ENCODE measurements at places on chromosomes 6 and 20. TPM values are rescaled to one million over a fixed set of nuclear protein-coding genes. Genes with fewer than 3 reads are reported as not detected.

The NKX2-2 gene
- not detected for total RNA-seq

The FHL5 gene
- not detected for total RNA-seq

The BANF2 gene
- total RNA-seq, result not detected

The SMPD2 gene
- total RNA-seq, result 9.7 TPM

The MYCT1 gene
- total RNA-seq, result not detected

The CFB gene
- total RNA-seq, result not detected

The PPP1R3G gene
- 0.05 TPM for total RNA-seq

The SLA2 gene
- 42.4 TPM for total RNA-seq

The LIN28B gene
- total RNA-seq, result not detected

The PTK7 gene
- 0.56 TPM for total RNA-seq

The RAET1E gene
- total RNA-seq, result 4.9 TPM
